ENCODE measurements at places on chromosomes 1 and 21.

GRCh38 chr1:232944347-232944746 lies 6.1 kb upstream of the NTPCR start:
- no peaks in the 10 kb centered on the region for H3K4me1 ChIP-seq
- no peaks in the 10 kb centered on the region for H3K27me3 ChIP-seq
- no peak for DNase-seq
- H3K36me3 ChIP-seq = no peaks in the 10 kb centered on the region

DNA sequence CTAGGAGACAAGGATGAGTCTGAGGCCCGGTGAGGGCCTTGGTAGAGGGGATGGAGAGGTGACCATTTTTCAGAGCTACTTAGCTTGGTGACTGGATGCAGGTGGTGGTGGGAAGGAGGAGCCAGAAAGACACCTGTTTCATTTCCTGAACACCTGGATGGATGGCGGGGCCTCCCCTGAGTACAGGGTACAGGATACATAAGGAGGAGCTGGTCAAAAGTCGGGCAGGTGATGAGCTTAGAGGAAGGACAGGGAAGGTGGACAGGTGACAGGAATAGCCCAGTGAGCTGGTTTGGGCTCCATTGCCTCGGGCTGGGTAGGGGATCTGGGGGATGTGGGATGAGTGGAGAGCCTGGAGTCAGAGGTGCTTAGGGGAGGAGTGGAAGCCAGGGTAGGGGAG lies 6.3 kb downstream of the FAAH start:
- H3K27ac ChIP-seq = no peak overlapping the region
- H3K36me3 ChIP-seq = no peaks in the 10 kb centered on the region
- H3K4me1 ChIP-seq = peaks cover 2% of the 10 kb centered on the region
- no peak overlapping the region for H3K4me3 ChIP-seq

- H3K27ac ChIP-seq = no peak overlapping the region
- H3K4me3 ChIP-seq = no peak overlapping the region
- DNase-seq = no peak
- H3K27me3 ChIP-seq = no peaks in the 10 kb centered on the region
- no peaks in the 10 kb centered on the region for H3K36me3 ChIP-seq
- H3K4me1 ChIP-seq = no peaks in the 10 kb centered on the region
These were observed 395.9 kb downstream of the KIF26B start for GRCh38 chr1:245550720-245551043.

DNA sequence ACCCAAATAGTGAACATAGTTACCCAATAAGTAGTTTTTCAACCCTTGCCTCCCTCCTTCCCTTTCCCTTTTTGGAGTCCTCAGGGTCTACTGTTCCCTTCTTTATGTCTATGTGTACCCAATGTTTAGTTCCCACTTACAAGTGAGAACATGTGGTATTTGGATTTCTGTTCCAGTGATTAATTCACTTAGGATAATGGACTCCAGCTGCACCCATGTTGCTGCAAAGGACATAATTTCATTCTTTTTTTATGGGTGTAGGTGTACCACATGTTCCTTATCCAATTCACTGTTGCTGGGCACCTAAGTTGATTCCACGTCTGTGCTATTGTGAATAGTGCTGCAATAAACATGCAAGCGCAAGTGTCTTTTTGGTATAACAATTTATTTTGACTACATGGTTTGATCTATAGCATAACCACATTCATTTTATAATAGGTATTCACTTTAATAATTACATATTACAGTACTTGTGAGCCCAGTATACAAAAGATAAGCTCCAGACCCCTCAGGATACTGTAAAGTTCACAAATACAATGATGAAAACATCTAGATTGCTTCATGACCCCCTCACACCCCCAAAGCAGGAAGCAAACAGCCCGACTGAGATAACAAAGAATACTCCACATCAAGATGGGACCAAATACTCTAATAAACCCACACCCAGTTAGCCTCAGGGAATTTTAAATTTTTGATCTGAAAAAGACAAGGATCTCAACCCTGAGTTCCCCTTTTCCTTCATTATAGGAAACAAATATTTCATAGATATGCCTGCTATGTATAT lies 45.3 kb downstream of the PUM1 start:
- no peak overlapping the region for H3K4me3 ChIP-seq
- H3K27ac ChIP-seq = no peak overlapping the region
- no peaks in the 10 kb centered on the region for H3K27me3 ChIP-seq
- H3K36me3 ChIP-seq = no peaks in the 10 kb centered on the region
- H3K4me1 ChIP-seq = peaks cover 3% of the 10 kb centered on the region

DNA sequence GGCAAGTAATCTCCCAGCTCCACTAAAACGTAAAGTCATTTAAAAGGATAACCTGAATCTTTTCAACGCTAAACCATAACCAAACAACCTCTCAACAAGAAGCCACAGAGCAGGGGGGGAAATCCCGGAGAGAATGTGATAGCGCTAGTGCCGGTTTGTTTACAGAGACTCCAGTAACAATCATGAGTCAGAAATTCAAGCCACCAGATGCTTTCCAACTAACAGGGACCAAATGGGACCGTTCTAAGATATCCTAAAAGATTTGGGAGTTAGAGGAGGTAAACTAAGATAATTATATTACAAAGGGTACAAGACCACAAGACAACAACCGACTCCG lies 825 bp downstream of the DCAF8 start:
- H3K4me3 ChIP-seq = peak overlapping the region; percentile 64
- no peaks in the 10 kb centered on the region for H3K27me3 ChIP-seq
- H3K27ac ChIP-seq = peak overlapping the region; percentile 65
- H3K36me3 ChIP-seq = no peaks in the 10 kb centered on the region
- peak; percentile 88 for DNase-seq

DNA sequence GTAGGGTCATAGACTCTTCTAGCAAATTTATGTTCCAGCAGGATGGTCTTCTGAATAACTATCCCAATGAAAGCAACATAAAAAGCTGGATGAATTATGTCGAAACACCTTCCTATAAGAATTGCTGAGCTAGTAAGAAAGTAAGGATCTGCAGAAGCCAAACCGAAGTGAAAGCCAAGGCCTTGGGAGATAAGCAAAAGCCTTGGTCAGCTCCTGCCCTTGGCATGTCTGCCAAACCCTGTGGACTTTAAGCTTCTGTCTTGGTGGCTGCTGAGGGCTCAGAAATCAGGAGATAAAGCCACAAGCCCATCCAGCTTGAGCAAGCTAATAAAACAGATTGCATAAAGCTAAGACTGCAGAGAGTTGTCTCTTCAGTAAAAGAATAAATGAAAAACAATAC lies 81.2 kb upstream of the KCND3 start:
- H3K4me3 ChIP-seq = no peak overlapping the region
- no peak overlapping the region for H3K27ac ChIP-seq
- DNase-seq = no peak
- no peaks in the 10 kb centered on the region for H3K4me1 ChIP-seq
- no peaks in the 10 kb centered on the region for H3K27me3 ChIP-seq

GRCh38 chr1:229106526-229107125 lies 164.3 kb upstream of the RAB4A start:
- H3K27me3 ChIP-seq = no peaks in the 10 kb centered on the region
- no peaks in the 10 kb centered on the region for H3K4me1 ChIP-seq
- H3K4me3 ChIP-seq = no peak overlapping the region
- no peak for DNase-seq
- H3K36me3 ChIP-seq = no peaks in the 10 kb centered on the region

- no peak overlapping the region for H3K4me3 ChIP-seq
- no peak for DNase-seq
- no peaks in the 10 kb centered on the region for H3K36me3 ChIP-seq
- H3K27me3 ChIP-seq = no peaks in the 10 kb centered on the region
These were observed 90.4 kb upstream of the DPH5 start for GRCh38 chr1:101116006-101116405.

DNA sequence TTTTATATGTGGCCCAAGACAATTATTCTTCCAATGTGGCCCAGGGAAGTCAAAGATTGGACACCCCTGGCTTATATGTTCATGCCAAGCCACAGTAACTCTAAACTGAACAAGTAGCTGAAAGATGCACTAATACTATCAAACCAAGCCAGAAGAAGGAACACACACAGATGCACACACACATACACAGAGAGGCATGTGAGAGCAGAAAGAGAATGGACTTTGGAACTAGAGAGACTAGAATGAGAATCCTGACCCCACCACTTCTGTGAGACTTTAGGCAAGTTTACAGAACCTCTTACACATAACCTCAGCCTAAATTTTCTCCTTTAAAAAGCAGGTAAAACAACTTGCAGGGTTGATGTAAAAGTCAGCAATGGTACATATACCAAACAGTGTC lies 11.2 kb upstream of the TMEM81 start:
- H3K4me3 ChIP-seq = no peak overlapping the region
- H3K27me3 ChIP-seq = no peaks in the 10 kb centered on the region
- no peak overlapping the region for H3K27ac ChIP-seq
- H3K4me1 ChIP-seq = no peaks in the 10 kb centered on the region

Data from mesendoderm (in vitro differentiated cells).